Amygdala (tissue), 56 donors: ENCODE measurements at places on chromosomes 7 and 10.

- DNase-seq = no peak
These were observed 16.1 kb downstream of the GPR146 start for GRCh38 chr7:1060315-1061072.

DNA sequence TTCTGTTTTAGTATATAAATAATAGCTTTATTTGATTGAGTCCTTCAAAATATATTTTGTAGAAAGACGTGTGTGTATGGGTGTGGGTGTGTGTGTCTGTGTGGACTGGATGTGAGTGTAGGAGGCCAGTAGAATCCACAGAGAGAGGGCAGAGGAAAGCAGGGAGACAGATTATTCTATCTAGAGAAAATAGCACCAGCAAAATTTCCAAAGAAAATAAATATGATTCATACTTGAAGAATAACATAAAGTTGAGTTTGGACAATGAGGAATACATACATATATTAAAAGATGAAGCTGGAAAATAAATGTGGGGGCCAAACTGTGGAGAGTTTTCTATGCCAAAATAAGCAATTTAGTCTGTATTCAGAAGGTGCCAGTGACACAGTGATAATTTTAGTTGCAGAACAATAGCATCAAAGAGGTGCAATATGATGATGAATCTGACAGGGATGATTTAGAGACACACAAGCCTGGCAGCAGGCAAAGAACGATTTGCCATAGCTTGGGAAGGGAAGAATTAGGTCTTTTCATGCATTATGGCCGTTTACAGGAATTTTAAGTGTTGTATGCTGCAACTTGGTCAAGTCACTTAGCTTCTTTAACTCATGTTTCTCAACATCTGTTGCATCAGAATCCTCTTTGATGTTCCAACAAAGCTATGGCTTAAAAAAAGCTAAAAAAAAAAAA lies 121.3 kb downstream of the SEMA3A start:
- DNase-seq = no peak

GRCh38 chr10:132070724-132071123 lies 5.0 kb downstream of the JAKMIP3 start:
- no peak for DNase-seq

GRCh38 chr7:1948887-1949680 lies 279.0 kb downstream of the ELFN1 start:
- DNase-seq = no peak

- DNase-seq = no peak
These were observed 22.8 kb downstream of the PTTG1IP2 start for GRCh38 chr7:90492250-90492649.

- no peak for DNase-seq
These were observed 108.4 kb downstream of the SFMBT2 start for GRCh38 chr10:7302392-7302906.

DNA sequence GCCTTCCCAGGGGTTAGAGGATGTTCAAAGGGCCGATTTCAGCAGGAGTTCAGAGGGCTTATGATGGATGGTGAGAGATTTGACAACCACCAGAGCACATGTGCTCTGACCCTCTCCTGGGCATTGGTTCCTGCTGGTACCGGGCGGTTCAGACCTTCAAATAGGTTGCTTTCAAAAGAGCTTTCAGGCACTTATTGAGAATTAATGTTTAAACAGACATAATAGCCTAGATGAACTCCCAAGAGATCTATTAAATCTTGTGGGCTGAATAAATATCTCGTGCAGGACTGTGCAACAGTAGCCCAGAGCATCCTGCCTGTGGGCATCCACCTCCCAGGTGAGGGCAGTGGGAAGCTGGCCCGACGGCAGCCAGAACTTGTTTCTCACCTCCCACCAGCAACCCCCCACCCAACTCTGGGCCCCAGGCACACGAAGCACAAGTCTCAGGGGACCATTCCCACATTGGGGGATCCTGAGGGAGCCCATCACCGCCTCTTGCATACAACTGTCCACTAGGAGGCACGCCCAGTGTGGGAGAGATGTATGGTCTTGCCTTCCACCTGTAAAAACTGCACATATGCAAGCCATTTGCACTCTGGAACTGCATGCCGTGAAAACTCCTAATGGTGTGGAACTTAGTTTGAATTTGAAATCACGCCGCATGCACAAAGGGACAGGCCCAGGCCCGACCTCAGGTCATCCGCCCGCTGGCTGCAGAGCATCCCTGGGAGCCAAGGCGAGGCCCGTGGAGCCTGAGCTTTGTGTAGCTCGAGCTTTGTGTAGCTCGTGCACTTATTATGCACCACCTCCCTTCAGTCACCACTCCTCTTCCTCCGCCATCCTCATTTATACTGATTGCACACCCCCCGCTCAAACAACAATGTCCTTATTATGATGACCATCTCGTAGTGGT lies 147.8 kb downstream of the ADCY1 start:
- DNase-seq = no peak

- DNase-seq = no peak
These were observed 71.2 kb upstream of the AOAH start for GRCh38 chr7:36795451-36796021.

DNA sequence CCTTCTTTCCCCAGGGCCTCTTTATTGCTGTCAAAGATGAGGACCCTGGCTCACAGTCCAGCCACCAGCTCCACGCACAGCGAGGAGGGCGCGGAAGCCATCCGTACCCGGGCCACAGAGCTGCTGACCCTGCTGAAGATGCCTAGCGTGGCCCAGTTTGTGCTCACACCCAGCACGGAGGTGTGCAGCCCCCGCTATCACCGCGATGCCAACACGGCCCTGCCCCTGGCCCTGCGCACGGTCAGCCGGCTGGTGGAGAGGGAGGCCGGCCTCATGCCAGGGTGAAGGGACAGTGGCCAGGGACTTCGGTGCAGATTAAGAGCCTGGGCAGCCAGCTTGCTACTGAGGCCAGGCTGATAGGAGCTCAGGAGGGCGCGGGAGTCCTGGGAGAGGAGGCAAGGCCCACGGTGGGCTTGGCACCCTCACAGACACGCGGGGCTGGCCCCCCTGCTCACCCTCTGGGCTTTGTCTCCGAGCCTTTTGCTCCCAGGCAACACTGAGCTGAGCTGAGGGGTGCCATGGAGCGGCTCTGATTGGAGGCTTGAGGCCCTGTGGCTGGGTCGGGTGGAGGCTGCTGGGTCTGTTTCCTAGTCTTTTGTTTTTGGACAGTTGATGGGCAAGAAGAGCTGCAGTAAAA lies 15.8 kb downstream of the AP5Z1 start:
- DNase-seq = no peak

GRCh38 chr7:88328787-88329186 lies 22.1 kb upstream of the STEAP4 start:
- no peak for DNase-seq

DNA sequence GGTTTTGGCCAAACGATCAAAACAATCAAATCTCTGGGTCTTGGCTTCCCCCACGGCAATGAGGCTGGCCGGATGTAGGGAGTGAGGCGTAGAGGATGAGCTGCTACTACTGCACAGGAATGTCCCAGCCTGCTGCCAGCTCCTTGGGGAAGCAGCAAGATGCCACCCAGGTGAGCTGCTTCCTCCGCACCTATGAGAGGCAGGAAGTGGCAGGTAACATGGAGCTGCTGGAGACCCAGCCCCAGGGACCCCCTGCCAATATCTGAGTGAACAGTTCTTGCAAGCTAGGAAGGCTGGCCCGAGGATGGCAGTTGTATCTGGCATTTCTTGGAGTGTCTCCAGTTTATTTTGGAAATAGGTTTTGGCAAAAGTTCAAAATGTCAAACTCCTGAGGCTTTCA lies 413.5 kb downstream of the DNAJB6 start:
- no peak for DNase-seq

DNA sequence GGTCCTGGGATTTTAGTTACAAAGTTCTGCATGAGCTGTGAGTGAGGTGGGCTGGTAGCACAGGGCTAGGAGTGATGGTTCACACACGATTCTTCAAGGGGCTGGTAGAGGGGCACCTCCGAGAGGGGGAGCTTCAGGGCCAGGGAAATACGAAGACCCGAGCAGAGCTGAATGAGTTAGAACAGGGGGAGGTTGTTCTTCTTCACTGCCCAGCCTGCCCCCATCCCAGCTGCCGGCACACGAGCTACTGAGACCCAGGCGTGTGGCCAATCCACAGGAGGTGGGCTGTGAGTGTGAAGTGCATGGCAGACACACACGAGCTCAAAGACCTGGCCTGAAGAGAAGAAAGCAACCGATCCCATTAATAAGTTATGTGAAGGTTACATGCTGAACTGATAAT lies 256.2 kb upstream of the ZNF32 start:
- no peak for DNase-seq

DNA sequence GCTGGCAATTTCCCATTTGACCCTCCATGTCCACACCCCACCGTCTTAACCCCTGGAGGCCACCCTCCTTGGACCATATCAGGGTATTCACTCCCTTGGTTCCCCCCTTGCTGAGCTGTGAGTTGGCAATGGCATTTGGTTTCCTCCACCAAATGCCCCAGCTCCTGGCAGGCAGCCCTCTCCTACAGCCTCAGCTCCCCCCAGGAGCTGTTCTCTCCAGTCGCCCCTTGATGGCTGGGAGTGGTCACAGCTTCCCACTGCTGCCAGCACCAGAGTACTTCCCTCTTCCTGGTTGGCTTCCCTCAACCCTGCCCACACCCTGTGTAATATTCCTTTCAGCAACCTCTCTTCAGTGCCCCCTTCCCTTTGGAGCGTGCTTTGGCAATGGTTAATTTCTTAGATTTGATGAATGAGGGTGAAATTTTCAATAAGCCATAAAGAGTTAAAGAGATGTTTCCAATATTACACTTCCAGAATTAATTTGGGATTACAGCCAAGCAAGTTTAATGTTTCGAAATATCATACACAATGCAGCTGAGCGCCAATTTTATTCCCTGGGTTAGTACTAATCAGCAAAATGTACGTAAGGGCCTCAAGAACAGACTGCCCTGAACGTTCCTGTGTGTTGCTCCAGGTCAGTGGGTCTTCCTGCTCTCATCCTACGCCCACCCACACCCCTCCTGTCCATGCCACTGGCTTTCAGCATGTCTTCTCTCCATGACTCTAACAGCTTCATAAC lies 207.1 kb upstream of the NFE2L3 start:
- no peak for DNase-seq

DNA sequence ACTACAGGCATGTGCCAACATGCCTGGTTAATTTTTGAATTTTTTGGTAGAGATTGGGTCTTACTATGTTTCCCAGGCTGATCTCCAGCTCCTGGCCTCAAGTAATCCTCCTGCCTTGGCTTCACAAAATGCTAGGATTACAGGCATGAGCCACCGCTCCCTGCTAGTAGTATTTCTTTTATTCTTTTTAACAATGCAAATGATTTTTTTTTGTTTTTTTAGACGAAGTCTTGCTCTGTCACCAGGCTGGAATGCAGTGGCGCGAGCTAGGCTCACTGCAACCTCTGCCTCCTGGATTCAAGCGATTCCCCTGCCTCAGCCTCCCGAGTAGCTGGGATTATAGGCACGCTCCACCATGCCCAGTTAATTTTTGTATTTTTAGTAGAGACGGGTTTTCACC lies 58.1 kb downstream of the SVIL start:
- DNase-seq = no peak

DNA sequence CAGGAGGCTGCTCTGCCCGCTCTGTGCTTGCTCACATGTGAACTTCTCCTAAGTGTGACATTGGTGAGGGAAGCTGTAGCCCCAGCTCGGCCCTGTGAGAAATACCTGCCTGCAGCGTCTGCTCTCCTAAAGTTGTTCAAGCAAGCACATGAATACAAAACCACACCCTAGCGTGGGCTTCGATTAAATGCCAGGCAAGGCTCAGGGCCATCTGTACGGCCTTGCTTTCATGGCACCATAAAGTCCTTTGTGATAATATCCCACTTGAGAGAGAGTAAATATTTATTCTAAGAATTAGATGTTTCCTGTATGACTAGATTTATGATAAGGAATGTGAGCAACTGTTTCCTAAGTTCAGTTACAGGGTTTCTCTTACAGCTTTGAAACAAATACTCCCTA lies 262.8 kb upstream of the KLF14 start:
- no peak for DNase-seq

- no peak for DNase-seq
These were observed 26.9 kb downstream of the AHR start for GRCh38 chr7:17325364-17325763.

- DNase-seq = no peak
These were observed 28.8 kb upstream of the SNX13 start for GRCh38 chr7:17968791-17969715.

DNA sequence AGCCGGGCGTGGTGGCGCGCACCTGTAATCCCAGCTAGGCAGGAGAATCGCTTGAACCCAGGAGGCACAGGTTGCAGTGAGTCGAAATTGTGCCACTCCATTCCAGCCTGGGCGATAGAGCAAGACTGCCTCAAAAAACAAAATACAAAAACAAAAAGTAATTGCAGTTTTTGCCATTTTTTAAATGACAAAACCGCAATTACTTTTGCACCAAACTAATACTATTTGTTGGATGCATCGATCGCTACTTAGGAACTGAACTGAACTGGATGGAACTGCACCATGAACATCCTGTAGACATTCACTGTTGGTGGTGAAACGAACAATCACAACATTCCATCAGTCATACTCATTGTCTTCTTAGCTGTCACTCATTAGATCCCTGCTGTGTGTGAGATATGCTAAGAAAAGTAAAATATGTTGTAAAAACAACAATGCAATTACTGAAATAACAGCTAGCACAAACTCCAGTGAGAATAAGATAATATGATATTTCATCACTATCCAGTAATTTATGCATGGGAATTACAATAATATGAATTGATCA lies 341.2 kb downstream of the ACTR3B start:
- no peak for DNase-seq

DNA sequence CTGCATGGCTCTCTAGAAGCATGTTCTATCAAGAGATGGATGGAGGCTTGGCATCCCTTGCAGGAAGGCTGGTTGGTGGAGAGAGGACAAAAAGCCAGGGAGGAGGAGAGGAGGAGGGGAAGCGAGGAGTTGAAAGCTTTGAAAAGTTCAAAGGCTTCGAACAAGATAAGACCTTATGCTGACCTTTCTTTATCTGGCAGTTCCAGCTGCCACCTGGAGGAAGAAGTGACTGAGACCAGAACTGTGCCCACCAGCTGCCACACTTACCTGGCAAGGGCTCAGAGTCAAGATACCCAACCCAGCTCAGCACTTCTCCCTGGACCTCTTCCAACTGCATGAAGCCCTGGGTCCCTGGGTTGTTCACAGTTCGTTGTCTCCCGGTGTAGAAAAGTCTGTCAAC lies 14.8 kb downstream of the CCL24 start:
- DNase-seq = no peak

- no peak for DNase-seq
These were observed 59.2 kb downstream of the CDHR3 start for GRCh38 chr7:106022193-106022821.

DNA sequence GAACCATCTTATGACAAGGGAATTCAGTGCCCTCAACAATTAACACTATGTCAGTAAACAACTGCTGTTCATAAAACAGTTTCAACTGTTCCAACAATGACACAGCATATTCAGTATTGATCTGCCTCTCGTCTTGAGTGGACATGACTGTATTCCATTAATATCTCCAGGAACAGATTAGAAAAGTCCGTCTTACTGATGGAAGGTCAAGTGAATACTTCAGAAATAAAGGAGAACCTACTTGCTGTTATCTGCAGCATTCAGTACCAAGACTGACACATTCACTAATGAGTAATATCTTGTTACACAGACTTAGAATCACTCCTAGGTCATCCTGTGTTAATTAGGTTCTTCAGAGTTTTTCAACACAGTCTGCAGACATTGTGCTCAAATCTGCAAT lies 12.1 kb downstream of the KBTBD2 start:
- no peak for DNase-seq
